ENCODE measurements at places on chromosomes 7 and 10. TPM values are rescaled to one million over a fixed set of nuclear protein-coding genes. Genes with fewer than 3 reads are reported as not detected.

SEPHS1 gene
- 26.6 TPM for total RNA-seq

ASB10 gene
- 24.8 TPM for total RNA-seq

LLCFC1 gene
- total RNA-seq = not detected

FAM13C gene
- 13.8 TPM for total RNA-seq

RALA gene
- total RNA-seq = 10.7 TPM

CPXM2 gene
- total RNA-seq = 1.9 TPM

CRYGN gene
- not detected for total RNA-seq

LBX1 gene
- total RNA-seq = 13.4 TPM

ITGB8 gene
- total RNA-seq = 0.39 TPM

SUV39H2 gene
- 7.4 TPM for total RNA-seq

AGR2 gene
- total RNA-seq = not detected

SMC3 gene
- 19.5 TPM for total RNA-seq

PRLHR gene
- not detected for total RNA-seq

TMEM168 gene
- total RNA-seq = 6.0 TPM

GPR85 gene
- total RNA-seq = not detected

CALCR gene
- total RNA-seq = 0.64 TPM

SPDYE8 gene
- total RNA-seq = not detected

IDI2 gene
- 45.6 TPM for total RNA-seq

ZC3HAV1 gene
- 10.4 TPM for total RNA-seq

SH2D4B gene
- not detected for total RNA-seq

PIP gene
- not detected for total RNA-seq

HERPUD2 gene
- 25.9 TPM for total RNA-seq

LRIT1 gene
- not detected for total RNA-seq

TMEM209 gene
- 13.8 TPM for total RNA-seq

CYP26C1 gene
- total RNA-seq = not detected

TEX36 gene
- total RNA-seq = not detected

IMPDH1 gene
- 4.0 TPM for total RNA-seq

LRGUK gene
- total RNA-seq = not detected

RASA4B gene
- 71.1 TPM for total RNA-seq

TMEM236 gene
- 0.27 TPM for total RNA-seq

GSAP gene
- total RNA-seq = 3.3 TPM

TRPV5 gene
- total RNA-seq = not detected

BRAT1 gene
- 20.2 TPM for total RNA-seq

HOXA11 gene
- total RNA-seq = 7.9 TPM

ITGB1 gene
- 242 TPM for total RNA-seq

RAMP3 gene
- 9.6 TPM for total RNA-seq

IFIT2 gene
- 2.1 TPM for total RNA-seq

FIGNL1 gene
- total RNA-seq = 4.4 TPM

CFTR gene
- total RNA-seq = not detected

BMPR1A gene
- 16.4 TPM for total RNA-seq

SPDYE1 gene
- total RNA-seq = not detected

MYPN gene
- total RNA-seq = 233 TPM

PRKG1 gene
- total RNA-seq = 10.4 TPM

PTPRN2 gene
- 0.84 TPM for total RNA-seq

LIPK gene
- not detected for total RNA-seq

RTKN2 gene
- not detected for total RNA-seq

PYROXD2 gene
- total RNA-seq = 7.8 TPM

LAMB1 gene
- 56.6 TPM for total RNA-seq

DEPP1 gene
- total RNA-seq = 99.1 TPM

CTAGE8 gene
- total RNA-seq = 0.10 TPM

IRF5 gene
- total RNA-seq = 0.27 TPM

OR6B1 gene
- total RNA-seq = not detected

FGF8 gene
- not detected for total RNA-seq

FGL2 gene
- total RNA-seq = 5.8 TPM

MMP21 gene
- total RNA-seq = not detected

EVX1 gene
- not detected for total RNA-seq

ADIRF gene
- total RNA-seq = 41.6 TPM

PCDH15 gene
- total RNA-seq = not detected

STK31 gene
- not detected for total RNA-seq

Measured in gastrocnemius medialis (tissue), 4 donors.